ENCODE measurements at places on chromosomes 11 and 22.

DNA sequence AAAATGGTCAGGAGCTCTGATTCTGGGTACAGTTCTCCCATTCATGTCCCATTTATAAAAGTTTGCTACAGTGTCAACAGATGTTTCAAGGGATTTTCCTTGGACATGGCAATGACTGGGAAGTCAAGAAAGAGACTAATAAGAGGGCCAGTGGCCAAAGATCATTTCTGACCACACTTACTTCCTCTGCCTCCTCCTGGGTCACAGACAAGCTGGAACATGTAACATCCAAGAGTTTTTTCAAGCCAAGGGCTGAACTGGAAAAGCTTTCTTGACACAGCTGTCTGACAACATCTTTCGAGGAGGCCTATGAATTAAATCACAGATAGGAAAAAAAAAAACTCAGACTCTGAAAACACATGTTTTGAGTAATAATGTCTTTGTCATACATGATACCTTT, 8.7 kb downstream of the COMMD9 start:
- DNase-seq = no peak

DNA sequence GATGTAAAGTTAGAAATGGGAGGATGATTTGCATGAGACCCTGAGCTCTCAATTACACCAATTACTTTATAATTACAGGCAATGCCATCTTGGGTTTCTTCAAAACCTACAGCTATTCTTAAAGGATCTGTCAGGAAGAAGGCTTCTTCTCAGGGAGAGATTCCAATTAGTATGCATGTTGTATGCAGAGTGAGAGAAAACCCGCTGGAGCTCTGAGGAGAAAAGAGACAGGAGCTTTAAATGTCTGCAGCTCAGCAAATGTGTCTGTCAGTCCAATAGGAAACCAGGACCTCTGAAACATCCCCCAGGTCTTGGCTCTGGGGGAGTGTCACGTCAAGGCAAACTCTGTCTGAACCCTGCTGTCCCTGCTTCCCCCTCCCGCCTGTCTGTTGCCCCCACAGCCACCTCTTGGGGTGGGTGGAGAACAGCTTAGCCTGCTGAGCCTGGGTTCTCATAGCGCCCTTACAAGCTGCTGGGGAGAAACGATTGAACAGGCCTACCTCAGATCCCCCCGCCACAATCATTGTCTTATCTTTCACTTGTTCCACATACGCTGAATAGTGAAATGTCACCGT, 140.2 kb downstream of the SPATA19 start:
- DNase-seq = no peak

DNA sequence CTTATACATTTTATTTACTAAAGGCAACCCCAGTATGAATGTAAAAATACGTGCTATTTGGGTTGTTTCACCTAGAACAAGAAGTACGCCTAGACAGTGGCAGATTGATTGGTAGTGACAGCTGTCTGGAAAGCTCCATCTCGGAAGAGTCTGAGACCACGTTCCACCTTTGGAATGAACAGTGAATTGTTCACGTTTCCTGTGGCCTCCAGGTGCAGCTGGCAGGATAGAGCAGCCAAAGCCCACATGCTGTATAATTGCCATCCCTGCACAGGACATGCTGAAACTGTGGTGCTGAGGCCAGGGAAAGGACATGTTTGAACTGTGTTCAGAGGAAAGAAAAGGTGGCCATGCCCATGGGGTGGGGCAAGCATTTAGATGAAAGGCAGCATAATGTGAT, 218.7 kb upstream of the MTNR1B start:
- no peak for DNase-seq

DNA sequence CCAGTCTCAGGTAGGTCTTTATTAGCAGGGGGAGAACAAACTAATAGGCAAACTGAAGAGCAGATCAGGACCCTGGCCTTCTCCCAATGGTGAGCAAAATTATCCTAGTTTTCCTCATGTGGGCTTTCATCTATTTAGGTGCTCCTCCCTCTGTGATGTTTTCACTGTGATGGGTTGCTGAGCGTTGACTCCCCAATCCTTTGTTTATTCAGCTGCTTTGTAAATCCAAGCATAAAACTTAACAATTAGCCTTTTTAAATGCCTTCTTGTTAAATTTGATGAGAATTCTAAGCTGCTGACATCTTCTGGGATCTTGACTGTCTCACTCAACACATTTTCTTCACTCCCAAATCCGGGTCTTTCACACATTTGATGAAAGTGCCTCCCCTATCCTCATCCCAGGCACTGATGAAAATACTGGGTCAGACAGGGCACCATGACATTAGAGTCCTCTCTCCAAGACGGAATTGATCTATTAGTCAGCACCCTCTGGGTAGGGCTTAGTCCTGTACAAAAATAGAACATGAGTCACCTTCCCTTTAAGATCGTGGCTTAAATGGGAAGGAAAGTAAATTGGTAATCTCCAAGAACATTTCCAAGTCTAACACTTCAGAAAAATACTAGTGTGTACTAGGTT, 199.3 kb upstream of the ISX start:
- no peak for DNase-seq

GRCh38 chr11:80943226-80943625, 1502.4 kb upstream of the TENM4 start:
- no peak for DNase-seq

DNA sequence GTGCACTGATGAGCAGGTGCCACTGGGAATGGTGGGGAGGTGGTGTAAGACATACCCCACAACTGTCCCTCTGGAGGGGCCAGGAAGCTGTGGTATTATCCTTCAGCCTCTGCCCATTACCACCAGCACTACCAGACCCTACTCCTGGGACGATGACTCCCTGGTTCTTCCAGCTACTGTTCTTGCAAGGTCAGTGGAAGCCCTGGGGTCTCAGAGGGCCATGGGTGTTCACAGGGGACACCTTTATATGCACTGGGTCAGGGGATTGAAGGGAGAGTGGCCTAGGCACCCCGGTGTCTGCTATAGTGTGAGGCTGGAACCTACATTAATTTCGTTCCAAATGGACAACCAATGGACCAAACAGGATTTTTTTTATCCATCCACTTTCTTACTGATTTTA, 102.1 kb downstream of the RPS6KA4 start:
- no peak for DNase-seq

DNA sequence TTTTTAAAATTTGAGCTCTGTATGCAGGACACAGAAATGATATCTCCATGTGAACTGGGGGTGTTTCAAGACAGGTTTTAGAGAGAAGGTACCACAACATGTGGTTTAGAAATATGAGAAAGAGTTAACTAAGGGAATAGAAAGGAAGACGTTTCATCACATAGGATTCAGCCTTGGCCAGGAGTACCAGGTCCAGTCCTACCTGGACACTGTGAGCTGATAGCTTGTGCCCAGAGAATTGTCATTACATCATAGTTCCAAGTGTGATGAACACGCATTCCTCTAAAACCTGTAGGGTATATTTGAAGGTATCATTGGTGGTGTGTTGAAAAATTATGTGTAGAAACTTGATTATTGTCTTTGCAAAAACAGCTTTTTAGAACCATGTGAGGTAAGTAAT, 1.8 kb downstream of the SLC22A9 start:
- DNase-seq = no peak

DNA sequence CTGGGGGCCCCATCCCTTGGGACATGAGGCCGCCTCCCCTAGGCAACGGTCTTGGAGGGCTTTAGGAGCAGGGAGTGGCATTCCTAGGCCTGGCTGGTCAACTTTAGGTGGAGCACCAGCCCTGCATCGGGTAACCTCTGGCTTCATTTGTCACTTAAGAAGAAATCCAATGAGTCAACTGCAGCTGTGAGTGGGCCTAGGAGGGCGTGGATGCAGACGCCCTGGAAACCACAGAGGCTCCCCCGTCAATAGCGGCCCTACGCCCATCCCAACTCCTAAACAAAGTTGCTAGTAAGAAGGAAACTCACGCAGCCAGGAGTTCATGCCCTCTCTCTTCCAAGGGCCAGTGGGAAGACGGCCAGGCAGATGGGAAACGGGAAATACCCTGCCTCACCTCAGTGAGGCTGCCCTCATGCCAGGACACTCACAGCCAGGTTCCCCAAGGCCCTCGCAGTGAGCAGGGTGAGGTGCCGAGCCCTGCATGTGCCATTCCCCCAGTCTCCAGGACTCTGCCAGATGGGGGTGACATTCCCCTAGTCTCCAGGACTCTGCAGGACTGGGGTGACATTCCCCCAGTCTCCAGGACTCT, 20.8 kb downstream of the BID start:
- no peak for DNase-seq

- DNase-seq = no peak
Measured at GRCh38 chr11:61697764-61698163, 17.6 kb downstream of the DAGLA start.

GRCh38 chr11:64475145-64475544, 115.9 kb upstream of the SLC22A12 start:
- no peak for DNase-seq

DNA sequence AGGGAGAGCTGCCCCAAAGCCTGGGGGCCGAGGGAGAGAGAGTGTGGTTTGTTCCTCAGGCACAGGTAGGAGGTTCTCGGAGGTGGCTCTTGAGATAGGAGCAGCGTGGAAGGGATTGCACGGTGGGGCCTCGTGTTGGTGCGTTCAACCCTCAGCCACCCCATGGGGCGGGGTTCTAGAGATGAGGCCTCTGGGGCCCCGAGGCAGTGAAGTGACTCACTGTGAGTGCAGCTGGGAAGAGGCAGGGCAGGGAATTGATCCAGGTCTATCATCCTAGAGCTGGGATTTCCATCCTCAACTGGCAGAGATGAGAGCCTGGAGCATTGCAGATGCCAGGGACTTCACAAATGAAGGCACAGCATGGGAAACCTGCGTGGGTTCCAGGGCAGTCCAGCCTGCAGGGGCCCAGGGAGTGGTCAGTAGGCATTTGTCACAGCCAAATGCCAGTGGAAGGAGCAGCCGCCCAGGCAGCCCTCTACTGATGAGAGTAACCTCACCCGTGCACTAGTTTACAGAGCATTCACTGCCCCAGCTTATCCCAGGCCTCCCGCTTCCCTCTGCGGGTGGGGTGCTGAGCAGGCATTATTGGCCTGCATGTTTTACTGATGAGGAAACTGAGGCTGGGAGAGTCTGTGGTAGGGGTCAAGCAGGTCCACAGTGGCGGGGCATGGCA, 5.1 kb upstream of the SMARCB1 start:
- no peak for DNase-seq
